Suppressor macrophage treated with lipopolysaccharide for 4 hours (primary cell): ENCODE measurements at places on chromosomes 3 and 15.

- DNase-seq = peak; percentile 45
Measured at GRCh38 chr3:38655708-38656300, 6.3 kb upstream of the SCN5A start.

DNA sequence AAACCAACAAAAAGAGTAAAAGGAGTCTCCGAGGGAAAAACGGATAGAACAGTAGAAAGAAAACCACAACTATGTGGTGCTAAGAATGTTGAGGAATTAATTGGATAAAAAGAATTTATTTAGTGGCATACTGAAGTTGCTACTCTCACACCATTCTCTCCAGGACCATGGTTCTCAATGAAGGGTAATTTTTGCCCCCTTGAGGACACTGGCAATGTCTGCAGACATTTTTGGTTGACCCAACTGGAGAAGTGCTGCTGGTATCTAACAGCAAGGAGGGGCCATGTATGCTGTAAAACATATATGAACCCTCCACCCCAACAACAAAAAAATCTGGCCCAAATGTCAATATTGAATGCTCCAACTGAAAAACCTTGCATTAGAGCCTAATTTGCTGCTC is 85.9 kb upstream of the CSPG5 start:
- DNase-seq = peak; percentile 5

- DNase-seq = no peak
Measured at GRCh38 chr15:56366211-56366610, 985 bp downstream of the TEX9 start.

GRCh38 chr15:49718234-49718633 is 97.4 kb downstream of the DTWD1 start:
- DNase-seq = peak; percentile 86

GRCh38 chr15:46450112-46450809 is 815.4 kb downstream of the SQOR start:
- no peak for DNase-seq

DNA sequence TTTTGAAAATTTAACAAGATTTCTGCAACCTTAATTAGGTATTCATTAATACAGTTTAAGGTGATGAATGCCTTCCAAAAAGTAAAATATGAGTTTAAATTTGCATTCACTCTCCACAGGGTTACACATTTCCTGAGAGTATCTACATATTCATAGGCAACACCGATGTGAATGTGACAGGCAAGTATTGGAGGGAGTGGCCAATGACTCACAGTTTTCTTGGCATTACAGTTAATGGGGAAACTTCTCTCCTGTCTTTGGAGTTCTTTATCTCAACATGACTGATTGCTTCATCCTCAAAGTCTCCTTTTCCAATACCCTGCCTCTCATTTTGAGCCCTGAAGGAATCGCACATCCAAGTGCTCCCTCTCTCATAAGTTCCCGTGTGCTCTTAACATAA is 181.9 kb upstream of the CHL1 start:
- no peak for DNase-seq

- no peak for DNase-seq
Measured at GRCh38 chr3:158152186-158152585, 42.3 kb downstream of the RSRC1 start.

DNA sequence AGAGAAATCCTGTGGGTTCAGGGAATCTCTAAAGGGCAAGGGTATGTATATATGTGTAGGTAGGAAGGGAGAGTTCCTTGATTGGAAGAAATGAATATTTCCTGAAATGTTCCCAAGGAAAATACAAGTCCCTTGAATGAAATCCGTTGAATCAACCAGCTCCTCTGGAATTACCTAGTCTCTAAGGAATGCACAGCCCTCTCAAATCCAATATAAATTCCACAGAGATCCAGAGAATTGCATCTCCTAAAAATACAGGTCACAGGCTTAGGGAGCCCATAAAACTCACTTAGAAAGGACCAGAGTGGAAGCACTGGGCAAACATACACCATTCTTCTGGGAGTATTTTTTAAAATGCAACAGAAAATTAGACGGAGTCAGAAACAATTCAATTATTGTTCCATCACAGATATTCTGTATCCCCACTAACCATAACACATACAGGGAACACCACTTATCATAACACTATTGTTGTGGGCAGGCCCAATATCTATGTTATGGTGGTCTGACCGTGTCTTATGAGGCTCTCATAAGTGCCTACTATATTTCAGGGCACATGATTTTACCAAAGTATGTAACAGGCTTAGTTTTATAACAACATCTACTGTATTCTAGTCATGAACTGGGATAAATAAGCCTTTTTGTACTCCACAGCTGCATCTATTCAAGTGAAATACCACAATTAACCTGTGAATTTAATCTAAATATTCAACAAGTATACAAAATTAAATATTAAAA is 43.7 kb downstream of the IGSF11 start:
- DNase-seq = no peak

DNA sequence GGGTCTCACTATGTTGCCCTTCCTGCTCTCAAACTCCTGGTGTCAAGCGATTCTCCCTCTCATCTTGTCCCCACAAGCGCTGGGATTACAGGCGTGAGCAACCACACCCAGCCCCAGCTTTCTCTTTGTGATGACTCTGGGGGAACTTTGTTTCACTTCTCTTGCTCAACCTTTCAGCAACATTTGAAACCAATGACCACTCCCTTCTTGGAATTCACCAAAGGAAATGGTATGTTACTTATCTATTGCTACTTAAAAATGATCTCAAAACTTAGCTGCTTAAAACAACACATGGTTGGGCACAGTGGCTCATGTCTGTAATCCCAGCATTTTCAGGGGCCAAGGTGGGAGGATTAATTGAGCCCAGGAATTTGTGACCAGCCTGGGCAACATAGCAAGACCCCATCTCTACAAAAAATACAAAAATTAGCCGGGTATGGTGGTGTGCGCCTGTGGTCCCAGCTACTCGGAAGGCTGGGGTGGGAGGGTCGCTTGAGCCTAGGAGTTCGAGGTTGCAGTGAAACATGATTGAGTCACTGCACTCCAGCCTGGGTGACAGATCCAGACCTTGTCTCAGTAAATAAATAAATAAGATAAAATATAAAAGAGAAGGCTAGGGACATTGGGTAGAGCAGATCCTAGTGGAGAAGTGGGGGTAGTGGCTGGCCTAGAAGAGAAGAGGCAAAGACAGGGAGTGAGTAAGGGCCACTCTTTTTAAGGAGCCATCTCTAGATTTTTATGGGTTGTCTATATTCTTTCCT is 10.3 kb upstream of the COPG1 start:
- DNase-seq = peak; percentile 94

DNA sequence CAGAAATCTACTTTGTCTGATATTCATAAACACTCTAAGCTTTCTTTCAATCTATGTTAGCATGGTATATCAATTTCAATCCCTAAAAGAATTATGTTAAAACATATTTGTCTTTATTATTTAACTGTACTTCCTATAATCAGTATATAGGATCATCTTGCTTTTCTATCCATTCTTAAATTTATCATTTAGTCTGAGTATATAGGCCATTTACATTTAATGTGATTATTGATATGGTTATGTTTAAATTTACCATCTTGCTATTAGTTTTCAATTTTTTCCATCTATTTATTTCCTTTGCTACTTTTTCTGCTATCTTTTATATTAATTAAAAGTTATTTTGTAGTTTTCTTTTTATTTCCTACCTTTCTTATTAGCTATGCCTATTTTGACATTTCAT is 174.8 kb upstream of the MBNL1 start:
- DNase-seq = no peak

- no peak for DNase-seq
Measured at GRCh38 chr3:12367346-12367745, 78.5 kb downstream of the PPARG start.

DNA sequence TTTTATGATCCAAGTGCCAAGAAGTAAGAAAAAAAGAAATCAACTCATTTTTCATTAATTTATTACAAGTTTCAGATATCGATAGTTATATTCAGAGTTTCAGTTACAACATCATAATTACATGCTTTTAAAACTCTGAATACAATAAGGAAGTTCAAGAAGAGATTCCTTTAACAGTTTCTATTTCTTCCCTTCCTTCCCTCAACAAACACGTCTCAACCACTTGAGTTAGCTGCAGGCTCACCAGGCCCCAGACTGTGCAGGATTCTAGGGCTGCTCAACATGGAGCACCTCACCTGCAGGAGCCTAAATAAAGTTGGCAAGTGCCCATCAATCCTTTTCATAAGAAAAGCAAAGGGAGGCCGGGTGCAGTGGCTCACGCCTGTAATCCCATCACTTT is 79.2 kb upstream of the FNDC3B start:
- DNase-seq = no peak

DNA sequence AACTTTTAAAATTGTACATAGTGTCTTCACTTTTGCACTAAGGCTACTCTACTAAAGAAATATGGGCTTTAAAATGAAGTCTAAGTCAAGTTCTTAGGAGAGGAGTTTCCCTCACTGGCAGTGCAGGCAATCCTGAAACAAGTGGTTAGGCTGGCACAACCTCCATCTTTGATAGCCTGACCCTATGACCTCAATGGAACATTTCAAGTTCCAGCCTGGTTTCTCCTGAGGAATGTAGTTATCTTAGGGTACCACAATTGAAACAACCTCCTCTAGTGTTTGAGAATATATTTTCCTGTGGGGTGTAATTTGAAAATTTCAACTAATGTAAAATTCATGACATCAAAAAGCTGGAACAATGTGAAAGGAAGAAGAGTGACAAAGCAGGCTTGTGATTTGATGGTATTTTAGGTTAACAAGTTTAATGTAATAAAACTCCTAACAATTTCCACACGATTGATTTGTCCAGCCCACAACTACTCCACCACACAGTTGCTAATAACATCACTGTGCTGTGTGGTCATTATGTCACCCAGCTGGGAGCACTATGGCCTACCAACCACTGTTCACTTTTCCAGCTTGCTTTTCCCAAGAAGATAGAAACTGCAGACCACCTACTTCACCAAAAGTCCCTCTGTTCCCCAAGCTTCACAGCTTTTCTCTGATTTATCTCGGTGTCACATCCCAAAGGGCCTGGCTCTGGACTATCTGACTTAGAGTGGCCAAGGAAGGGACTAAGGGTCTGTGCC is 1.8 kb downstream of the WWTR1 start:
- no peak for DNase-seq

DNA sequence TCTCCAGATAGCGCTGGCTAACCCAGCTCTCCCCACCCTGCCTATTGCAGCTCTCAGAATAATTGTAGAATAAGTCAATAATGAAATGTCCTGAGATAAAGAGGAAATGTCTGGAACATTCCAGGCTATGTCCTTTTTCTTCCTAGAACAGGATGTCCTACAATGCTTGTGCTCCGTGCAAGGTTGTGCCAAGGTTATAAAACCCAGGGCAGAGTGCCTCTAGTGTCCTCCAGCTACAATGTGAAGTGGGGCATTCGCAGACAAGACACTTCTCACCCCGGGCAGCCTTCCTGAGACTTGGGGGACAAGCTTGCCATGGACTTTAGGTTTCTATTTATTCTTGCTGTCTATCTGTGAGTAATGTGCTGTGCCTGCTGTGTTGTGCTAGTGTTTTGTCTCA is 900.6 kb downstream of the TUSC7 start:
- DNase-seq = no peak

DNA sequence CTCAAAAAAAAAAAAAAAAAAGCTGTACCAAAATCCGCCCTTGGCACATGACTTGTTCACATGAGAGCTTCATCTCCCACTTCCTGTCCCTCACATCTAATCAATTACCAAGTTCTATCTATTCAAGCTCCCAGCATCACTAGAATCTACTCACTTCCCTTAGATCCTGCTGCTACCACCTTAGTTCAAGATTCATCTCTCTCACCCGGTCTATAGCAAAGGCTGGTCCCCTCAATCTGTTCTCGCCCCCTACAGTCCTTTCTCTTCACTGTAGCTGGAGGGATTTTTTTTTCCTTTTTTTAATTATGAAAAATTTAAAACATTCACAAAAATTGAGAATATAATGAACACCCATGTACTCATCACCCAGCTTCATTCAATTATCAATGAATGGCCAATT is 16.7 kb upstream of the GPR160 start:
- no peak for DNase-seq

GRCh38 chr3:98038286-98038685 is 3.2 kb upstream of the GABRR3 start:
- DNase-seq = no peak

- DNase-seq = no peak
Measured at GRCh38 chr3:80688814-80689213, 921.0 kb upstream of the ROBO1 start.

- no peak for DNase-seq
Measured at GRCh38 chr15:90419206-90419605, 31.2 kb downstream of the IQGAP1 start.

- DNase-seq = no peak
Measured at GRCh38 chr3:117137065-117137464, 427.5 kb downstream of the TUSC7 start.

DNA sequence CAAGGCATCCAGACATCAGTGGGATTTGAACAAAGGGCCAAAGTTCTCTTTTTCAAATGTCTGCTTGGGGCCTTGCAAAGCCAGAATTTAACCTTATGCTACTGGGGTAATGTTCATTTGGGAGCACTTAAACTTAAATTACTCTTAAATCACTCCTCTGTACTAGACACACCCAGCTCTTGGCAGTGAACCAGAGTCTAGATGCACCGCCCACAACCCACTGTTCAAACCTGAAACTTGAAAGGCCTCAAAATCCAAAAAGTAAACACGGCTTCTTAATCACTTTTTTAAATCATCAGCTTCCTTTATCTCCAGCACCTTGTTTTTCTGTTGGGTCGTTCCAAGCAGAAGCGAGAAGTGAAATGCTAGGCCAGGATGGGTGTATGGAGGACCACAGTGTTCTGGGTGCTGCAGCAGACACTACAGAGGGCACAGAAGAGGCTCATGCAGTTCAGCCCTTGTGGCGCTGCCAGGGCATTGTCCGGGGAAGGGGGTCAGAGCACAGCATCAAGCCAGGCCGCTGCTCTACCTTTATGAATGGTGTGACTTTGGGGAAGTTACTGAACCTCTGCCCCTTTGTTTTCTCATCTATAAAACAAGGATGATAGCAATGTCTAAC is 28.8 kb downstream of the MECOM start:
- DNase-seq = no peak

GRCh38 chr3:42042747-42043098 is 48.4 kb upstream of the TRAK1 start:
- no peak for DNase-seq

GRCh38 chr3:139448104-139448503 is 28.2 kb downstream of the RBP2 start:
- no peak for DNase-seq

DNA sequence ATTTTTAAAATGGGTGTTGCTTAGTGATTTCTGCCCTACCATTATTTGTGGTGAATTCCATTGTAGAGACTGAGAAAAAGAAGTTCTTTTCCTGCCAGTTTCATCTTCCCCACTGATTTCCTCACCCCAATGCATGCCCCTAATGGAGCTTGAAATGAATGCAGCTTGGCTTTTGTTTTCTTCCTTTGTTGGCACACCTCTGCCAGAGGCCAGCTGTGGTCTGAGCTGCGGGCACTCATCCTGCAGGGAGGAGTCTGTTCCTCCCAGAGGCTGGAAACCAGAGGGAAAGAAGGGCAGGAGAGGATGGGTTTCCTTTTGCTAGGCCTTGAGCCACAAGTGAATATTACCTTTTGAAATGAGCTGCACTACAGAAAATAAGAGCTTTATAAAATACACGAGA is 9.3 kb upstream of the ST8SIA2 start:
- DNase-seq = no peak
